SJSA1 (cell line): ENCODE measurements at places on chromosomes 1 and 21.

DNA sequence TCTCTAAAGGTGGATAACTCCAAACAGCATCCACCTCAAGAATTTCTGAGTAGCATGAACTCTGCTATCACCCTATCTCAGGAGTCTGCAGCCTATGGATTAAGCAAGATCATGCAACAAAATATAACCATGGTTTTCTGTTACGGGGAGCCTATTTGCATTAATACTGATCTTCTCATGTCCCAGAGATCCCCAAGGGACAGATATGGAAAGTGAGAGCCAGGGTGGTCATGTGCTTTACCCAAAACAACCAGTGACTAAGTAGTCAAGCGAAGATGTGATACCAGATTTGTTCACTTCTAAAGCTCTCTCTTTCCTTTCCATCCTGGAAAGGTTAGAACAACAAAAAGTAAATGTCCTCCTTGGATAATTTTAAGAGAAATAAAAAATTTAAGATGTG, 125.1 kb downstream of the PRRX1 start:
- DNase-seq = no peak

DNA sequence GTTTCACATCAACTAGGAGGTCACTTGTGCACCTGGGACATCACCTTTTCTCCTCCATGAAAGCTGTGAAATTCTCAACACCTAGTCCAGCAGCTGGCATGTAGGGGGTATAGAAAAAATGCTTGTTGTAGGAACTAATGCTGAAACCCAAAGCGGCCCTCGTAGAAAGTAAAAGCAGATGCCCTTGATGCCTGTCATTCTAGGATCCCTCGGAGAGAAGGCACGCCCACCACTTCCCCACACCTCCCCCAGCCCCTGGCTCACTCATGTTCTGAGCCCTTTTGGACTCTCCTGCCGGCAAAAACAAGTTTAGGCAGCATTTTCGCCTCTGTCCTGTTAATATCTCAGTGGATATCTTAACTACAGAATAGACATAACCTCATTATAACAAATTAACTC, 36.5 kb downstream of the RIPK4 start:
- DNase-seq = no peak

DNA sequence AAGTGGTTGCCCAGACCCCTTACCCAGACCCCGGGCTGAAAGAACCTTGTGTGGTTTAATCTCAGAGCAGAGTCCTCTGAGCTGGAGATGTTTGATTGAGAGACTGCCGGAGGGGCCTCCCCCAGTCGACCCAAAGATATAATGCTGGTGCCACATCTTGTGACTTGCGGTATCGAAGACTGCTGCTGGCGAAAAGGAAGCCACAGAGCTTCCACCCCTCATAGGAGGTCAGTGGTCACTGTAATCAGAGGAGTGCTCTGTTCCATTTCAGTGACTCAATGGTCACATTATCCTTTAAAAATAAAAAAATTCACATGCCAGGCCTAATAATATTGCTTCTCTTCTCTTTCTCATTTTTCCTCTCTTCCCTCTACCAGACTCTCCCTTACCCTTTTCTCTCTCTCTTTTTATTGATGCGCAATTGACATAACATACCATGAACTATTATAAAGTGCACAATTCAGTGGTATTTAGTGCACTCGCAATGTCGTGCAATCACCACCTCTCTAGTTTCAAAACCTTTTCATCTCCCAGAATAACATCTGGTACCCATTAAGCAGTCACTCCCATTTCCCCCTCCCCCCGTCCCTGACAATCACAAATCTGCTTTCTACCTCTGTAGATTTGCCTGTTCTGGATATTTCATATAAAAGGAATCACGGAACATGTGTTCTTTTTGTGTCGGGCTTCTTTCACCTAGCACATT, 52.6 kb upstream of the LYST start:
- no peak for DNase-seq

DNA sequence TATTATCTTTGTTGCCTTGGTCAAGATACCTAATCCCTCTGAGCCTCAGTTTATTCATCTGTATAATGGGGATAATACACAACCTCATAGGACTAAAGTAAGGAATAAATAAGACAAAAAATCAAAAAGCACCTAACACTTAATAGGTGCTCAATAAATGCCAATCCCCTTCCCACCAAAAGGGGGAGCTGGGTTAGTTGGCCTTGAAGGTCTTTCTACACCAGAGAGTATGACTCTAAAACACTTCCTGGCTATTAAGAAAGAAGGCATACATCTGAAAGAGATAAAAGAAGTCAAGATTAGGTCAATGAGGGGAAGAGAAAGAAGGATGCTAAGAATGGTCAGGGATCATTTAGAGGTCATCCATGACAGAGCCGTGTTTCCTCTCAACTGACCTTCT, 11.1 kb downstream of the VSIG8 start:
- DNase-seq = no peak

- no peak for DNase-seq
Observed at GRCh38 chr1:240501115-240501514, 110.8 kb downstream of the GREM2 start.

GRCh38 chr1:158666037-158666436, 20.5 kb downstream of the SPTA1 start:
- no peak for DNase-seq

DNA sequence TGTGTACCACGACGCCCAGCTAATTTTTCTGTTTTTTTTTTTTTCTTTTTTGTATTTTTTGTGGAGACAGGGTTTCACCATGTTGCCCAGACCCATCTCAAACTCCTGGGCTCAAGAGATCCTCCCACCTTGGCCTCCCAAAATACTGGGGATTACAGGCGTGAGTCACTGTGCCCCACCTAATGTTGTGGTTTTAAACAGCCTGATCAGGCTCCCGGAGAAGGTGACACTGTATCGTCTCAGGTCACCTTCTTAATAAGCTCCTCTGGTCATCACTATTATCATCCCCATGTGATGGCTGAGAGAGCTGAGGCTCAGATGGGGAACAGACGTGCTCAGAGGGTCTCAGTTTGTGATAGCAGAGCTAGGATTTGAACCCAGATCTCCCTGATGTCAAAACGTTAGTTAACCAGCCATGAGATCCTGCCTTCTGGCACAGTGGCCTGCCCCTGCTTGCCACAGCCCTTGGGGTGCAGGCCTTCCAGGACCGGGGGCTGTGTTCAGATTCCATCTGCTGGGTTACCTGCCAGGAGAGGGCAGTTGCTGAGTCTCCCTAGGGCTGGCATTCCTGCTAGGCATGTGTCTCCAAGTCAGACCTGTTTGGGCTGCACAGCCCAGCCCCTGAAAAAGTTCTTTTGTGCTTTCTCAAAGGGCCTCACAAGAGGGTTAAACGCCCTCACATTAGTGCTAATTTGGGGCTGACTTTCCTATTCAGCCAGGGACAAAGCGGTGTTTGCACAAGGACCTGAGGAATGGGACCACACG, 32.7 kb upstream of the GRHL3 start:
- no peak for DNase-seq

GRCh38 chr1:182602935-182603645, 1.1 kb downstream of the RGS16 start:
- peak; percentile 67 for DNase-seq

GRCh38 chr1:12078938-12079861, 16.1 kb downstream of the TNFRSF8 start:
- DNase-seq = peak; percentile 35

- DNase-seq = no peak
Observed at GRCh38 chr1:117017648-117018047, 16.1 kb downstream of the CD101 start.

DNA sequence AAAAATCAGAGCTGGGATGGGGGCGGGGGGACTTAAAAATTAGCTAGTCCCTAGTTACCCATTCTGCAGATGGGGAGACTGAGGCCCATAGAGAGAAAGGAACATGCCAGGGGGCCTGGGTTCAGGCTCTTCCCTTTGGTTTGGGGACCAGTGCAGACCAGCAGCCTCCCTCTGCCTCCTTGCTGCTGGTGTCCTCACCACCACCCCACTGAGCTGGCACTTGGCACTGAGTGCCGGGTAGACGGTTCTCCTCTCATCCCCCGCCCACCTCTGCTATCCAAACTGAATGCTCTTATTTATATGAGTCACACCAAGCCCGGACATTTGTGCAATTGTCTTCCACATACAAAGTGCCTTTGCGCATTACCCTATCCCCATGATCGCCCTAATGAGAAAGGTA, 39.2 kb downstream of the CAMK2N1 start:
- peak; percentile 57 for DNase-seq

DNA sequence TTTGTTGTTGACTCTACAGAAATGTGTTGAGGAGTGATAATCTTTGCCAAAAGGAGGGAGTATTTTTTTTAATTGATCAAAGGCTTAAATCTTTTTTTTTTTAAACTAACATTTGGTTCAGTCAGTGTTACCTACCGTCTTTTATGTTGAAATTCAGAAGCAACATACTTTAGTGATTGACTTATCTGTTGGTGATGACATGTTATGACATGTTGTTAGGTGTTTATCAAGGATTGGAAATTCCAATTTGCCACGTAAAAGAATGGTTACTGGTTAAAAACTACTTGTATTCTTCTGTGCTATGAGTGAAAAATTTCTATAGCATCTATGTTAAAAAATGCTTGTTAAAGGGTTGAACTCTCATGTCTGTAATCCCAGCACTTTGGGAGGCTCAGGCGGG, 61.2 kb downstream of the DNM3 start:
- no peak for DNase-seq

DNA sequence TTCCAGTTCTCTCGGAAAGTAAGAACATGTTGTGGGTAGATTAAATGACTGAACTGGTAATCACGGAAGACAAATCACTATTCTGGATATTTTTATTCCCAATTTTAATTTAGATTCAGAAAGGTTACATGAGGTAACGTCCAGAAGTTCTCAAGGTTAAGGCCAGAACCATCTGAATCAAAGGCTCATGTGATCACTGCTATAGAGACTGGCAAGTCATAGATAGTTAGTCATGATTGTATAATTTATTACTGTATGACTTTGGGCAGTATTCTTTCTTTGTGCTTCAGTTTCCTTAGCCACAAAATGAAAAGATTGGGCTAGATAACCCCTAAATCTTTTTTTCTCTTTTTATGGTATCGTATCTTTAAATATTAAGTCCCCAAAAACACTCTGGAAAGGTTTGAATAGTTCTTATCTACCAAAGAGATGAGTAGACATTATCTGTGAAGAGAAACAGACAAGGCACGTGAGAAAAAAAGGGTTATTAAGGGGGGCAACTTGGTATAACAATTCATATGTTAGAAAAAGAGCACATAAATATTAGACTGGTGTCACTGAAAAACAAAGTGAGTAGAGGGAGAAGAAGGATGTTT, 241.0 kb downstream of the PTPRC start:
- DNase-seq = no peak

GRCh38 chr1:165408518-165408917, 36.4 kb downstream of the RXRG start:
- DNase-seq = no peak

DNA sequence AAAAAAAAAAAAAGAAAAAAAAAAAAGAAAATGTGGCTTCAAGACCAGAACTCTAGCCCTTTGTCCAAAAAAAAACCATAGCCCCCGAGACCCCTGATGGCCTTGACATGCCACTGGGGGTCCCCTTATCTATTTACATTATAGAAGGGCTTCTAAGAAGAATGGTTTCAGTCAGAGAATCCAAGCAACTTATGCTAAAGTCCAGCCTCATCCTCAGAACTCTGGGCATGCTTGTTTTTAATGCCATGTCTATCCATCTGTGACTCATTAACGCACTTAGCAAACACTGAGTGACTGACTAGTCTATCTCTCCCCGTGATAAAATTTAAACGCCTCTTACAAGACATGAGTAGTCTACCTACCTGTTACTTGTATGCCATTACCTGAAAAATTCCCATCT, 29.3 kb downstream of the ERG start:
- DNase-seq = no peak

DNA sequence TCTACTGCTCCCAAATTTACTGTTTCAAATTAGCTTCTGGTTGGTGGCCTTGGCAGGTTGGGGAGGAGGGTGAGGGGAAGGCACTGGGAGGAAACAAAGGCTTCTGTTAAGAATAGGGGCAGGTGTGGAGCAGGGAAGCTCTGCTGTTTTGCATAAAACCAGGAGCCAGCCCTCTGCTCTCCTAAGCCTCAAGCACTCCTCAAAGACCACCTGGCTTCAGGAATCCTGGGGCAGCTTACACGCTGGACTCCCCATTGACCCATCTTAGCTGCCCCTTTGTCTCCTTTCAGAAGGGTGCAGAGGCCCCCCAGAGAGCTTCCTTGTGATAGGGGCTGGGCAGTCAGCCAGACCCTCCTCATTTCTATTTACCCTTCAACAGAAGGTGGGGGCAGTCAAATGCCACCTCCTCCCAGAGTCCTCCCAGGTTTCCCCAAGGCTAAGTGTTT, 11.5 kb upstream of the DHRS3 start:
- DNase-seq = no peak

DNA sequence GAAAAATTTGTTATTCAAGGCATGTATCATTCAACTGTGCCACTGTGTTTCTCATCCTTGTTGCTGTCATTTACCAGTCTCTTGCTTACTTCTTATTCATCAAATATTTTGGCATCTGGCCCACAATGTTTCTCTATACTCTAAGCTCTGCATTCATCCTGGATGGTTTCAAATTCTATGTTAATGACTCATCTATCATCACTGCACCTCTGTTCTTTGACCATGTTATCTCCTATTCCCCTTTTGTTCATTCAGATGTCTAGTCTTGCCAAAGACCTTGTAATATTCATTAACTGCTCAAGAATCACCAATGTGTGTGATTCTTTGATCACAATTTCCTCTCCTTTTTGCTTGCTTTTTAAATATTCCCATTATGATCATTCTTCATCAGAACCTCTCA, 54.6 kb upstream of the PRKACB start:
- peak; percentile 65 for DNase-seq

DNA sequence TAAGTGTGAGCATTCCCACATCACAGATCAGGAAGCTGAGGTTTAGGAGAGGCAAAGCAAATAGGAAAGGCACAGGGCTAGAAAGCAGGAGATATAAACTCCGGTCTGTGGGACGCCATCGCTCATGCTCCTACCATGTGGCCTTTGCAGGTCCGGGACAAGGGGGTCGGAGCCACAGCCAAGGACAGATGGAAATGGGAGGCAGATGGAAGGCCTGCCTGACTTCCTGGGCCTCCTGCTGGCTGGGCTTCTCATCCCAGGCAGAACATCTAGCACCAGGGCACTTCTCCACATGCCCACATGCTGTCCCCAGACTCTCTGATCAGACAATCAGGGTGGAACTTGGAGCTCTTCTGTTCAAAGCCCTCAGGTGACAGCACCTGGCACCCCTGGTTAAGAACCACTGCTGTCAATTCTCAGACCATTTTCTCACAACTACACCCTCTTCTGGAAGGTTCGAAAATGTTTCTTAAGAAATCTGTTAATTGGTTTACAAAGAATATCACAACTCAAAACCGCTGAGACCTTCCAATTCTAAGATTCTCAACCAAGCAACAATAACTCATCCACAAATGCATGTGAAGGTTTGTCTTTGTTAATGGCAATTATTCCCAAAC, 173.3 kb upstream of the EDN2 start:
- no peak for DNase-seq

- no peak for DNase-seq
Observed at GRCh38 chr1:2060072-2060471, 9.9 kb downstream of the PRKCZ start.
